A549 (cell line): ENCODE measurements at places on chromosomes 16 and 17.

- DNase-seq, result peak; percentile 83
Observed at GRCh38 chr17:63961355-63962212, 11.1 kb downstream of the SCN4A start.

DNA sequence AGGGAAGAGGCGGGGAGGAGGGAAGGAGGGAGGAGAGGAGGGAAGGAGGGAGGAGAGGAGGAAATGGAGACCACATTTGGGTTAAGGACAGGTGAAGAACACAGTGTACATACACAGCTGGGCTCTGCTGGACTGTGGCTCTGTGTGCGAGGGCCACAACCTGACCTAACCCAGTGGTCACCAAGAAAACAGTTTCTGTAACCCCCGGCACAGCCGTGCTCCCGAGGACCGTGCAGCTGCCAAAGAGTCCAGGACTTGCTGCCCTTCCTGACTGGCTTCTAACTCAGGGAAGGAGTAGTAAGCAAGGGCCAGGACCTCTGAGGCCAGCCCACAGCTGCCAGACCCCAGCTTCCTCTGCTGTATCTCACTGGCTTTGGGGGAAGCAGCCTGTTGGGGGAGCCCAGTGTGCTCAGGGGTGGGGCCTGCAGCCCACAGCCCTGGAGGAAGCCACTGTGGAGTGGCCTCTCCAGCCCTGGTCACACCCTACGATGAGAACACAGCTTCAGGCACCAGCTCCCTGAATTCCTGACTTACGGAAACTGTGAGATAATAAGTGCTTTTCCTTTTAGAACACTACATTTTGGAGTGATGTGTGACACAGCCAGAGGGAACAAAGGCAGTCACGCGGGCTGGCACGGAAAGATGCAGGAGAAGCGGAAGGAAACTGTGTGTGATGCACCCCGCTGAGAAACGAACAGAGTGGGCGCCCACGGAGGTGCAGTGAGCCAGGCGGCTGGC, 32.3 kb downstream of the SLC7A5 start:
- DNase-seq, result no peak

GRCh38 chr16:79188115-79188738, 412.3 kb downstream of the MAF start:
- no peak for DNase-seq

GRCh38 chr16:68082629-68083238, 2.4 kb upstream of the NFATC3 start:
- no peak for DNase-seq

- DNase-seq, result no peak
Observed at GRCh38 chr17:70320673-70321345, 151.5 kb downstream of the KCNJ2 start.

DNA sequence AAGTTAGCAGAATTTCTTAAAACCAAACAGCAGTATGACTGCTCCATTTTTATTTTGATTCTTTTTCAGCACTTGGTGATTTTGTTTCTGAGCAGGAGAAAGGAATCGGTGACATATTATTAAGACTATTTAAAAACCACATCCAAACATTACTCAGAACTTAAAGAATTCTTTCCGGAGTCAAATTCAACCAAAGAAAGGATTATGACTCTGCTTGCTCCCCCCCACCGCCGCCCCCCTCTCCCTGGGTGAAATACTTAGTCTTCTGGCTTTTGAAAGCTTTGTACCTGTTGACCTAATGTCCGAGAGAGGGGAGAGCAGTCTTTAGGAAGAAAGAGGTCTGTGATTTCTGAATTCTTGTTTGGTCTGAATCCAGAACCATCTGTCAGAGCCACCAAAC, 17.9 kb upstream of the COL1A1 start:
- DNase-seq, result peak; percentile 43

DNA sequence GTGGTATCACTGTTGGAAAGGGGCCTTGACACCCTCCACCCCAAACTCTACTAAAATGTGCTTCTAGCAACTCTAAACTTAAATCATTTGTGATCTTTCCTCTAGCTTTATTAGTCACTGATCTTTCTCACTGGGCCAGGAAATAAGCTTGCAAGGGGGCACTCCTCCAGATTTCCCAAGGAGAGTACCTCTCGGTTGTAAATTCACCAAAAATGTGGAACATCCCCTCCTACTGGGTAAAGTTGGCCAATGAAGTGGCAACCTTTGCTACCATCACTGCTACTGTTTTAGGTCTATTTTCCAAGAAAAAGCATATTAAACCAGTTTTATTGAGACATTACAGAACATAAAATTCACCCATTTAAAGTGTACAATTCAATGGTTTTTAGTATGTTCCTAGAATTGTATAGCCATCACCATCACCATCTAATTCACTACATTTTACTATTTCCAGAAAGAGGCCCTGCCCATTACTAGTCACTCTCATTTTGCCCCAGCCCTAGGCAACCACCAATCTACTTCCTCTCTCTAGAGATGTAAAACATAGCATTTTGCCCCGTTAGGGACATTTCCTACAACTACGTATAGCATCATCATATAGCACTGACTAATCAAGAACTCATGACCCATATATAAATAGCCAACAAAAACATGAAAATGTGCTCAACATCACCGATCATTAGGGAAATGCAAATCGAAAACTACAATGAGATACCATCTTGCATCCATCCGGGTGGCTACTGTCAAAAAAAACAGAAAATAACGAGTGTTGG, 44.6 kb upstream of the ADCY9 start:
- no peak for DNase-seq

- DNase-seq, result no peak
Observed at GRCh38 chr16:80912651-80913050, 94.0 kb downstream of the CMC2 start.

GRCh38 chr16:72827866-72828265, 220.1 kb downstream of the ZFHX3 start:
- no peak for DNase-seq

GRCh38 chr16:56013962-56014552, 138.9 kb upstream of the CES5A start:
- DNase-seq, result peak; percentile 36

GRCh38 chr17:47305302-47305923, 18.3 kb upstream of the EFCAB13 start:
- peak; percentile 66 for DNase-seq

DNA sequence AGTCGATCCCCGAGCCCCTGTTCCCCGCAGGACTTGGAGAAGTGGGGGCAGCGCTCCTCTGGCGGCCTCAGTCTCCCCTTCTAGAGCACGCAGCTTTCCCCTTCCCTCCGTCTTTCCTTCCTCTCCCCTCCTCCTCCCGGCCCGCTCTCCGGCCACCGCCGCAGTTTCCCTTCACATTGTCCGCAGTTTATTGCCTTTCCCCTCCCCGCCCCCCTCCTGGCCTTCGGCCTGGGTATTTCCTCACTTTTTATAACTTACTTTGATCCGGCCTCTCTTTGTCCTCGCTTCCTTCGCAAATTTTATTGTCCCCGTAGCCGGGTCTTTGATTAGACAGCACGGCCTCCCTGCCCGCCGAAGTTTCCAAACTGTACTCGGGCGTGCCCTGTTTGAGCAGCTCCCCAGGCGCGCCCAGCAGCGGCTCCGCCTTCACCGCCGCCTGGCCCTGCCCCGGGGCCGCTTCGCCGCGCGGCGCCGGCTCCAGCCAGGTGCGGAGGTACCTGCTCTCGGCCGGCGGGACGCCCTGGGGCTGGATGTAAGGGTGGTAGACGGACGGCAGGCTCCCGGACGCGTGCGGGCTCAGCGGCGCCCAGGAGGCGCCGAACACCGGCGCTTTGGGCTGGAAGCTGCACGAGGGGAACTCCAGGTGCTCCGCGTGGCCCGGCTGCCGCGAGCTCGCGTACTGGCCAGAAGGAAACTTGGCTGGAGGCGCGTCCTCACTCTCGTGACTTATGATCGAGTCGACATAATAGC, 488 bp downstream of the HOXB9 start:
- DNase-seq, result peak; percentile 66

GRCh38 chr16:76483307-76483909, 206.2 kb downstream of the CNTNAP4 start:
- no peak for DNase-seq

- DNase-seq, result no peak
Observed at GRCh38 chr16:87149051-87149450, 168.1 kb downstream of the C16orf95 start.

DNA sequence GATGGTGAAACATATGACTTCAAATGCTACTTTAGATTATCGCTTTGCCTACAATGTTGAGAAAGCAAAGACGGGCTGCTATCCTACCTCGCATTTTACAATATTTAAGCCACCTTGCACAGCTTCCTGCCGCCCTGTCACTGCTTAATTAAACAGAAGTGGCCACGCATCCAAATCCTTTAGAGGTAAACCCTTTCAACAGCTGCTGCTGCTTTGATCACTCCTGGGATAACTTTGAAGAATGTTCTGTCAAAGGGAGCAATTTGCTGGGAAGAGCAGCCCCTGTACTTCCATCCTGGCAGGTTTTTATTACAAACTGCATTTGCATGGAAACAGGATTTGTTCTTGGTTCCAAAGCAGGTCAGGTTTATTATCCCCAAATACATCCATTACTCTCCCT, 24.2 kb upstream of the SSTR2 start:
- no peak for DNase-seq

- DNase-seq, result no peak
Observed at GRCh38 chr17:79464318-79465010, 146.4 kb downstream of the RBFOX3 start.

DNA sequence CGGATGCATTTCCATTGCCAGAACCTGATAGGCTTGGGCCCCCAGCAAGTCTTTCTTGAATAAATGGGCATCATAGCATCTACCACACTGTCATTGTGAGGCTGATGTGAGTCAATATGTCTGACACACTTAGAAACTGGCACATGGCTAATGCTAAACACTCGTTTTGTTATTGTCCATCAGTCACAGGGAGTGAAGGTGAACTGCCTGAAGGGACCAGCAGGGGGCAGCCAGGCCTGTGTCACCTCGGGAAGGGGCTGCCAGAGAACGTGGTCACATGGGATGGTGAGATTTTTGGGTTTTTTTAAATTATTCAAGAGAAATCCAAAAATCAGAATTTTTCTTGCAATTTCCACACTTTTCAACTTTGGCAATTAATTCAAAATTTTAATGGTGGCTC, 831 bp upstream of the RCVRN start:
- peak; percentile 64 for DNase-seq

DNA sequence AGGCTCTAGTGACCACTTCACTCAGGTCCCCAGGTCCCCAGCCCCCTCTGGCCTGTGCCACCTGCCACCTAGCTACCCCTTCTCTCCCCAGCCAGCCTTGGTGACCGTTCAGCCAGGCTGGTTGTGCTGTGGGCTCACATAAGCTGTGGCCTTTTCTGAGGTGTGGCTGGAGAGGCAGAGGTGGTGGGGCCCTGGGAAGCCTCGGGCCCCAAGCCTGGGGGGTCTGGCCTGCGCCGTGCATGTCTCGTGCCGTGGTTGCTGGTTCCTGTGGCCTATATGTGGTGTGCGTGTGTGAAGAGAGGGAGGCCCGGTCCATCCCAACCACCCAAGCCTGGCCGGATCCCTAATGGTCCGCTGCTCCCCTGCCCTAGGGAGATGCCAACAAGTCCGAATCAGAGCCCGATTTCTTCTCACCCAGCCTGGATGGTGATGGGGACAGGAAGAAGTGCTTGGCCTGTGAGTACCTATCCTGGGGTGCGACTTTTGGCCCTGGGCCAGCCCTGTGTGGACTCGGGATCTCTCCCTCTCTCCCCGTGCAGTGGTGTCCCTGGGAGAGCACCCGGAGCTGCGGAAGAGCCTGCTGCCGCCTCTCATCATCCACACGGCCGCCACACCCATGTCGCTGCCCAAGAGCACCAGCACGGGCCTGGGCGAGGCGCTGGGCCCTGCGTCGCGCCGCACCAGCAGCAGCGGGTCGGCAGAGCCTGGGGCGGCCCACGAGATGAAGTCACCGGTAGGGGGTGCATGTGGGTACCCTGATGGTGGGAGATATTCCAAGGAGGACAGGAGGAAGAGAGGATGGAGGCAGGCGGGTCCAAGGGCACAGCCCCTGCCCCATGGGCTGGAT, 35.9 kb downstream of the CACNA1G start:
- no peak for DNase-seq

- DNase-seq, result no peak
Observed at GRCh38 chr17:19268611-19269010, 31.4 kb downstream of the EPN2 start.

- DNase-seq, result no peak
Observed at GRCh38 chr16:27229891-27230470, 26.7 kb downstream of the KDM8 start.

GRCh38 chr16:53476867-53477266, 26.1 kb downstream of the AKTIP start:
- no peak for DNase-seq

DNA sequence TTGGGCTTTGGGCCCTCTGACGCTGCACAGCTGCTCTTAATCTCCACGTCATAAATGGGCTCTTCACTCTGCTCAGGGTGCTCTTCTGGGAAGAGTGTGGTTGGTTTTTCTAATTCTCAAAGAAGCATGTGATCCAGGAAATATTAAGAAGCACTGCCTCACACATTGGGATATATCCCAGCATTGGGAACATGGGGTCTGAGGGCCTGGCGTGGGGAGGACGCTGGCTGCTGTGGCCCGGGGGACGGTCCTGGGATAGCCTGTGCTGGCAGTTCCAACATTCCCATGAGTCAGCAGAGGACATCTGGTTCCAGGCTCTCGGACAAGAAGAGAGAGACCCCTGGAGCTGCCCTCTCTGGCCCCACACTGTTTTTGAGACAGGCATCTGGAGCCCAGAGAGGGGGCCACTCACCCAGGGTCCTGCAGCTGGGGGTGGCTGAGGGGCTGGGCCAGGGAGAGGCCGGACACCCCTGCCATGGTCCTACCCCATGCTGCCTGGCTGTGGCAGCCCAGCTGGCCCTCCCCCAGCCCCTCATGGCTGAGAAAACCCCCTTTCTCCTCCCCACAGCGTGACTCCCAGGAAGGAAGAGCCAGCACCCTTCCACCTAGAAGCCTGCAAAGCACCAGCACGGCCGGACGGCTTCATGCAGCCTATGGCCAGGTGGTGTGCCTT, 58.8 kb downstream of the NT5M start:
- DNase-seq, result no peak

- no peak for DNase-seq
Observed at GRCh38 chr16:87499189-87499486, 6.3 kb upstream of the ZCCHC14 start.

- DNase-seq, result no peak
Observed at GRCh38 chr16:10935226-10935915, 6.9 kb downstream of the DEXI start.

DNA sequence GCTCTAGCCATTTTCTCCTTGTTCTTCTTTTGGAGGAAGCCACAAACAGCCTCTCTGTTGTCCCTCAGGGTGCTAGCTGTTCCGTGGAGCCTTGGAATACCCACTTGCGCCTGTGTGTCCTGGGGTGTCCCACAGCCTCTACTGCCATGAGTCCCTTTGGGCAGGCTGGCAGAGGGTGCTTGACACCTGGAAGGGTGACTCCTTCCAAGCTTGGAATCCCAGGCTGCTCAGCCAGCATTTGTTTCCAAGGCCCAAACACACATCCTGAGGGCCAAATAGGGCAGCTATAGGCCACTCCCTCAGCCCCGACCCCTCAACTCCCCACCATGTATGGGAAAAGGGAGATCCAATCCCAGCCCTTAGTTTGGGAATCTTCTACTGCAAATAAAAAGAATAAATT, 14.9 kb downstream of the ZNHIT3 start:
- no peak for DNase-seq

DNA sequence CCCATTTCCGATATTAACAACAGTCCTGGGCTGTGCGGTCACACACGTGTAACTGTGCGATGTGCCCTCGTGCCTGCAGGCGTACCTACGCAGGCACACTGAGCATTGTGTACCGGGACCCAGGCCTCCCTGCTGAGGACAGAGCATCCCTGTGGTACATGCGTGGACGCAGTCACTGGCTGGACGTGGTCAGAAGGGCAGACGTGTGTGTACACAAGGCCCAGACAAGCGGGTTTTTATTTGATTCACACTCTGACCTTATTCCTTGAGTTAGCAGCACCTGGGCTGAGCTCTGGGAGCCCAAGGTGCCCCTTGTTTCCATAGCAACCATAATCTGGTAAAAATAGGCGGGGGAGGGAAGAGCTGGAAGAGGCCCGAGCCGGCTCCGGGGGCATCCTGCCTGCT, 19.5 kb downstream of the RAP1GAP2 start:
- no peak for DNase-seq
